ENCODE measurements at places on chromosomes 5 and 9. TPM values are rescaled to one million over a fixed set of nuclear protein-coding genes. Genes with fewer than 3 reads are reported as not detected.

Gene F2RL1
- total RNA-seq, result 0.26 TPM

Gene PIP5KL1
- 1.1 TPM for total RNA-seq

Gene SARDH
- 0.60 TPM for total RNA-seq

Gene ANKS6
- 10.6 TPM for total RNA-seq

Gene CFAP77
- total RNA-seq, result not detected

Gene PPP1R26
- total RNA-seq, result 1.2 TPM

Gene NRG2
- total RNA-seq, result not detected

Gene CCDC112
- total RNA-seq, result 0.29 TPM

Gene MOB3B
- 0.26 TPM for total RNA-seq

Gene UNC13B
- 0.41 TPM for total RNA-seq

Gene MZB1
- 38.8 TPM for total RNA-seq

Gene SLC6A7
- not detected for total RNA-seq

Gene AMBP
- total RNA-seq, result not detected

Gene OR2Y1
- total RNA-seq, result not detected

Gene NMUR2
- total RNA-seq, result not detected

Gene PCDHA9
- total RNA-seq, result not detected

Gene WNT8A
- total RNA-seq, result not detected

Gene SERINC5
- 22.8 TPM for total RNA-seq

Gene PCDHGC4
- total RNA-seq, result not detected

Gene TNFSF15
- total RNA-seq, result 1.5 TPM

Gene ECSCR
- 1.4 TPM for total RNA-seq

Gene TUSC1
- total RNA-seq, result 0.47 TPM

Gene GPR150
- total RNA-seq, result 0.22 TPM

Gene INVS
- 16.3 TPM for total RNA-seq

Gene MLANA
- not detected for total RNA-seq

Gene SLC4A9
- total RNA-seq, result not detected

Gene ABLIM3
- total RNA-seq, result not detected

Gene SAXO1
- total RNA-seq, result not detected

Gene NAIF1
- 12.2 TPM for total RNA-seq

Gene ZFP2
- 0.41 TPM for total RNA-seq

Gene PCDHGA3
- total RNA-seq, result not detected

Gene GRAMD2B
- total RNA-seq, result 9.5 TPM

Gene OR1J2
- total RNA-seq, result not detected

Gene SOWAHA
- total RNA-seq, result 0.47 TPM

Gene PCDHA7
- total RNA-seq, result not detected

Gene DAPK1
- total RNA-seq, result 2.0 TPM

Gene C5orf58
- total RNA-seq, result not detected

Gene ANKRD31
- total RNA-seq, result 0.36 TPM

All from activated T-helper 1 cell treated with anti-CD3 and anti-CD28 coated beads, Interleukin-12 subunit alpha, Interleukin-12 subunit beta, Interleukin-2, Interleukin-4 antibody, amounts not matched to agents 30 ng/mL and 10 ng/mL and 1 ng/mL, durations not matched to agents 14 hours and 24 hours and 36 hours (primary cell).